ENCODE measurements at places on chromosomes 7 and 10.

DNA sequence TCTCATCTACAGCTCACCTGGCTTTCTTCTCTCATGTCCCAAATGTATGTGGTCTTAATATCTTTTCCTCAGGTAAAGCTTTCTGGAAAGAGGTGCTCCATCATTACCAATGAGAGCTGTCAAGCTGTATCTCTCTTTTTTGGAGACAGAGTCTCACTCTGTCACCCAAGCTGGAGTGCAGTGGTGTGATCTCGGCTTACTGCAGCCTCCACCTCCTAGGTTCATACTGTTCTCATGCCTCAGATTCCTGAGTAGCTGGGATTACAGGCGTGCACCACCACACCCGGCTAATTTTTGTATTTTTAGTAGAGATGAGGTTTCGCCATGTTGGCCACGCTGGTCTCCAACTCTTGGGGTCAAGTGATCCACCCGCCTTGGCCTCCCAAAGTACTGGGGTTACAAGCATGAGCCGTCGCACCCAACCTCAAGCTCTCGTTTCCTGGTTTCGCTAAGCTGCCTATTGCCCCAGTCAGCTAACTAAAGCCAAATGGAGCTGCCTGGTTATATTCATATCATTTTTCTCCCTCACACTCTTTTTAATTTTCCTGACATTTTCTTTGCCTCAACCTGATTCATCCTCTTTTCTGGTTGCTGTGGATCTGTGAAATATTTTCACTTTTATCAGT lies 60.5 kb downstream of the SUFU start:
- no peak for DNase-seq

- DNase-seq = no peak
Observed at GRCh38 chr10:30510184-30510931, 76.4 kb downstream of the MAP3K8 start.

GRCh38 chr7:112238852-112239610 lies 32.5 kb downstream of the ZNF277 start:
- no peak for DNase-seq

DNA sequence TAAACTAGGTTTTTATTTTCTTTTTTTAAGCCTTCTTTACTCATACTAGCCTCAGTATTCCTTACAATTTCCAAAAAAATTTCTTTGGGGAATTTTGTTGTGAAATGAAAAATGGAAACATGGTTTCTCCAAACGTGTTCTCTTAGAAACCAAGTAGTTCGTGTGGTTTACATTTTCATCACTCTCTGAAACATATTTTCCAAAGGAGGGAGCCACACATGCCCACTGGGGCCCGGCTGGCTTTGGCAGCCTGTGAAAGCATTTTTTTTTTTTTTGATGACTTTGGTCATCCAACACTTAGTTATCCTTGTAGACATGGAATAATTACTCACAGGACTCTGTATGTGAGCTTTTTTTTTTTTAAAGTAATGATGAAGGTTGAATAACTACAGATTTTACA lies 169.6 kb downstream of the C7orf25 start:
- no peak for DNase-seq

DNA sequence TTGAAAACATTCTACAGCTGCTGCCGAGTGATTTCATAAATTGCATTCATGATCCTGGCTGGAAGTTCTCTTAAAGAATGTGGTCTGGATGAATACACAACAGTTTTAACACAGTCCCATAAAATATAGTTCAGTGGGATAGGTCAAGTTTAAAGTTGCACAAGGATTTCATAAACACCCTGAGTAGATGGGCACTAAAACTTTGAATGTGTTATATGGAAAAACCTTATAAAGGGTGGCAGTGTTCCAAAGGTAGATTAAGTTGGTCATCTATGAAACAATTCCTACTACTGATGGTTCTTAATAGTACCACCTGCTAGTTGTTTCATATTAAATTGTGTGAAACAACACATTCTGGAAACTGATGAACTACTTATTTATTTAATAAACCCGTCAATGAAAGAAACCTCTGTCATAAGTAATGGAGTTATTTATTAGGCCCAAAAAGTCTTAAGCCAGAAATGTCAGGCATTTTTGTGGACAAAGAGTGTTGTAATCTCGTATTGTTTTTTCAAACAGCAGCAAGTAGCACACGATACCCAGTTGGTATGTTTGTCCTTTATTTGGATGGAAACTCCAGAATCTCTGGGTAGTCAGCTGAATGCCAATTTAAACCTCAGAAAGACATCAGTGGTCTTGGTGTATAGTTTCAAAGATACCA lies 14.3 kb upstream of the RPA3 start:
- DNase-seq = no peak
